Mammary microvascular endothelial cell (primary cell): ENCODE measurements at places on chromosomes 6 and 20. TPM values are rescaled to one million over a fixed set of nuclear protein-coding genes. Genes with fewer than 3 reads are reported as not detected.

The EPPIN gene
- not detected in 2 replicates for total RNA-seq

The ESR1 gene
- not detected in 2 replicates for total RNA-seq

The KCNQ5 gene
- total RNA-seq = not detected in 2 replicates

The MCHR2 gene
- total RNA-seq = not detected in 2 replicates

The SPATS1 gene
- total RNA-seq = not detected in 2 replicates

The AHCY gene
- total RNA-seq = 145 and 147 TPM in 2 replicates

The SLC24A3 gene
- not detected in 2 replicates for total RNA-seq

The COL9A3 gene
- 0.79 TPM in 1 of 2 replicates, not detected in the other for total RNA-seq

The SF3B5 gene
- total RNA-seq = 226 and 291 TPM in 2 replicates

The HLA-DPA1 gene
- 9.8 and 28.3 TPM in 2 replicates for total RNA-seq

The PSMB8 gene
- total RNA-seq = 158 and 164 TPM in 2 replicates

The FOXC1 gene
- total RNA-seq = 9.9 and 10.5 TPM in 2 replicates

The C20orf202 gene
- not detected in 2 replicates for total RNA-seq

The CD24 gene
- not detected in 2 replicates for total RNA-seq

The PXDC1 gene
- total RNA-seq = 96.5 and 103 TPM in 2 replicates

The ULBP2 gene
- total RNA-seq = 19.0 and 21.4 TPM in 2 replicates

The GPLD1 gene
- under 0.01 and 0.05 TPM in 2 replicates for total RNA-seq

The MTFR2 gene
- 8.9 and 11.3 TPM in 2 replicates for total RNA-seq
